A549 treated with DMSO at 1 μM for 4 hours (cell line): ENCODE measurements at places on chromosomes 6 and 20. TPM values are rescaled to one million over a fixed set of nuclear protein-coding genes. Genes with fewer than 3 reads are reported as not detected.

Gene BLOC1S5
- 6.7 to 10.3 TPM (median 8.6 TPM) in 5 replicates for total RNA-seq

Gene SLC44A4
- 0.05 to 0.36 TPM (median 0.15 TPM) in 3 of 5 replicates, not detected in the others for total RNA-seq

Gene SPATA2
- total RNA-seq, result 8.0 to 9.6 TPM (median 8.6 TPM) in 5 replicates

Gene SYTL3
- total RNA-seq, result 1.0 to 1.3 TPM (median 1.1 TPM) in 5 replicates

Gene QKI
- 46.2 to 80.4 TPM (median 60.0 TPM) in 5 replicates for total RNA-seq

Gene ELOVL2
- total RNA-seq, result 6.3 to 9.1 TPM (median 7.9 TPM) in 5 replicates

Gene DNAH8
- total RNA-seq, result not detected in 5 replicates

Gene RIPPLY2
- 0.28 to 1.3 TPM (median 0.41 TPM) in 5 replicates for total RNA-seq

Gene EPPIN
- not detected in 5 replicates for total RNA-seq

Gene PDE7B
- total RNA-seq, result 1.3 to 2.3 TPM (median 1.6 TPM) in 5 replicates

Gene ZNF165
- 0.93 to 1.2 TPM (median 1.0 TPM) in 5 replicates for total RNA-seq

Gene NKAIN4
- 6.3 to 10.1 TPM (median 7.0 TPM) in 5 replicates for total RNA-seq

Gene GINS1
- total RNA-seq, result 29.1 to 39.5 TPM (median 37.9 TPM) in 5 replicates

Gene SLC29A1
- total RNA-seq, result 40.2 to 58.4 TPM (median 50.8 TPM) in 5 replicates

Gene VGLL2
- not detected in 5 replicates for total RNA-seq

Gene SOX12
- total RNA-seq, result 20.0 to 29.3 TPM (median 24.2 TPM) in 5 replicates

Gene RAMACL
- 0.07 TPM in 3 of 5 replicates, not detected in the others for total RNA-seq

Gene PIGU
- 25.1 to 31.2 TPM (median 30.0 TPM) in 5 replicates for total RNA-seq

Gene FILIP1
- total RNA-seq, result 0.17 to 0.48 TPM (median 0.37 TPM) in 5 replicates

Gene ANGPT4
- 0.02 to 0.03 TPM (median 0.02 TPM) in 3 of 5 replicates, not detected in the others for total RNA-seq

Gene RAB44
- 0.02 to 0.05 TPM (median 0.03 TPM) in 3 of 5 replicates, not detected in the others for total RNA-seq

Gene FKBP1C
- 2.0 to 2.7 TPM (median 2.2 TPM) in 5 replicates for total RNA-seq
